WTC11 (cell line): ENCODE measurements at places on chromosomes 7 and 10. TPM values are rescaled to one million over a fixed set of nuclear protein-coding genes. Genes with fewer than 3 reads are reported as not detected.
A peak's percentile ranks its signal among the peaks of the same experiment; 100 is the strongest.

GRCh38 chr7:7851381-7851780 lies 117.2 kb upstream of the GLCCI1 start:
- no peak for DNase-seq

GRCh38 chr7:27103489-27104226 lies 1.2 kb upstream of the HOXA2 start:
- DNase-seq: no peak

GRCh38 chr10:57809961-57810360 lies 457.7 kb downstream of the IPMK start:
- no peak for DNase-seq

DNA sequence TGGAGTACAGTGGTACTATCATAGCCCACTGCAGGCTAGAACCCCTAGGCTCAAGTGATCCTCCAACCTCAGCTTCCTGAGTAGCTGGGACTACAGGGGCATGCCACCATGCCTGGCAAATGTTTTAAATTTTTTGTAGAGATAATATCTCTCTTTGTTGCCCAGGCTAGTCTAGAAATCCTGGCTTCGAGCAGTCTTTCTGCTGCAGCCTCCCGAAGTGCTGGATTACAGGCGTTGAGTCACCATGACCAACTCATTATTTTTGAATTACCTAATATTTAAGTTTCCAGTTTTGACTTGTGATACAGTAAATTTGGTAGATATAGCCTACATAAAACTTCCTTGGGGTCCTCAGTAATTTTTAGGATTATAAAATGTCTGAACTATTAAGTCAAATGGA lies 74.1 kb downstream of the RUNDC3B start:
- DNase-seq: no peak

ASZ1 gene
- total RNA-seq: not detected in 3 replicates

- no peak for DNase-seq
Observed at GRCh38 chr7:43666938-43667337, 62.4 kb downstream of the COA1 start.

- DNase-seq: peak; percentile 13
Observed at GRCh38 chr10:90136731-90137316, 435.4 kb downstream of the KIF20B start.

GRCh38 chr7:76054123-76055120 lies 6.5 kb downstream of the MDH2 start:
- DNase-seq: peak; percentile 22

- no peak for DNase-seq
Observed at GRCh38 chr10:126909147-126909546, 3.9 kb downstream of the DOCK1 start.

GRCh38 chr10:62830679-62831078 lies 14.5 kb upstream of the EGR2 start:
- DNase-seq: no peak

DNA sequence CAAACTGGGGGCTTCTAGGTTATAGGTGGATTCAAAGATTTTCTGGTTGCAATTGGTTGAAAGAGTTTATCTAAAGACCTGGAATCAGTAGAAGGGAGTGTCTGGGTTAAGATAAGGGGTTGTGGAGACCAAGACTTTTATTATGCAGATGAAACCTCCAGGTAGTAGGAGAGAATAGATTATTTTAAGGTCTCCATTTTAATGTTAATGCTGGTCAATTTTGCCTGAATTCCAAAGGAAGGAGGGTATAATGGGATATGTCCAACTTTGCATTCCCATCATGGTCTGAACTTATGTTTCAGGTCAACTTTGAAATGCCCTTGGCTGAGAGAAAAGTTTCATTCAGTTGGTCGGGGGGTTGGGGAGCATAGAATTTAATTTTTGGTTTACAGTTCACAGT lies 44.3 kb upstream of the SEMA3E start:
- DNase-seq: no peak

LBX1 gene
- not detected in 3 replicates for total RNA-seq

GRCh38 chr10:34922138-34922537 lies 107.0 kb upstream of the PARD3 start:
- DNase-seq: no peak

ETV1 gene
- total RNA-seq: 74.9 to 81.4 TPM (median 76.6 TPM) in 3 replicates

DNA sequence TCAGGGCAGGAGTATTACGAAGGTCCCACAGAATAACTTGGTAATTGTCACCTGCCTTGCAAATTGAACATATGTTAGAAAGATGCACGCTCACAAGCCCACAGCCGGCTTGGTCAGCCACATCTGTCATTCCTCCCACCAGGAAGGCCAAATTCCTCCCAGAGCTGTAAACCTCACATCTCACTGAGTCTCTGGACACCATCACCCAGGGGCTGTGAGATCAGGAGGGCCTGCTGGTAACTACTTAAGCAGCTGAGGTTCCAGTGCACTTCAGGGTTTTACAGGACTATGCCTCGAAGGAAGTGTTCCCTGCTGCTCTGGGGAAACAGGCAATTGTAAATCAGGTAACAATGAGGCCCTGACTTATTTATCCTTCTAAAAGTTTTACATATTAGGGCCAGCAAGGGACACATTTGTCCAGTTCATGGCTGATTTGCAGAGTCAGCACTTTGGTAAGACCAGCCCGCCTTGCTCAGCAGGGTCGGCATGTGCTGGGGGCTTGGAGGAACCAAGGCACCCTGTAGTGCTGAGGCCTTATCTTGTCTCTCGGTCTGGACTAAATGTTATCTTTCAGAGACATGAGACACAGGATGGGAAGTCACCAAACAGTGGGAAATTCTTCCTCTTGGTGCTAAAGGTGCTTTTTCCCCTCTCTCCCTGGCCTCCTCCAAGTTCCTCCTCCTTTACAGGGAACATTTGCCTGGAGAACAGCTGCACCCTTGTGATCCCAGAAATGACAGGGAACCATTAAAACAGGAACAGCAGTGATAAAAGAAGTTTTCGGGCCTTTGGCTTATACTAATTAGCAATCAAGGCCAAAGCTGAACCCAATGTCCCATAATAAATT lies 34.3 kb downstream of the PYROXD2 start:
- no peak for DNase-seq
